ENCODE measurements at places on chromosomes 12 and 14.

GRCh38 chr12:632102-632696 is 31.0 kb downstream of the NINJ2 start:
- DNase-seq, result no peak

- no peak for DNase-seq
Observed at GRCh38 chr12:55043542-55043941, 23.8 kb downstream of the NEUROD4 start.

DNA sequence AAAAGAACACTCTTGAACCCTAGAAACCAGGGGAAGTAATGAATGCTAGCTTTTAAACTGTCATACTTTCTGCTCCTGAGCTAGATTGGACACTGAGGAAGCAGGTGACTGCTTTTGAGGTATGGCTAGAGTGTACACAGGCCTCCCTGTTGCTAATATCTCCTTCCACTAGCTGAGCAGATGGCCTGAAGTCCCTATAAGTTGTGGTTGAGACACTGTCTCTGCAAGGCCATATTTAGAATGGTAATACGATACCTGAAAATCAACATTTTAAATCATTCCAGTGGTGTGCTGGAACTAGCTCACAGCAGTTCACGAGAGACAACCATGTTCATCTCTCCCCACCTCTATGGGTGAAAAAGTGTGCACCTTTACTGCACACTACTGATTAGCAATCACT is 46.4 kb upstream of the BMP4 start:
- DNase-seq, result no peak

DNA sequence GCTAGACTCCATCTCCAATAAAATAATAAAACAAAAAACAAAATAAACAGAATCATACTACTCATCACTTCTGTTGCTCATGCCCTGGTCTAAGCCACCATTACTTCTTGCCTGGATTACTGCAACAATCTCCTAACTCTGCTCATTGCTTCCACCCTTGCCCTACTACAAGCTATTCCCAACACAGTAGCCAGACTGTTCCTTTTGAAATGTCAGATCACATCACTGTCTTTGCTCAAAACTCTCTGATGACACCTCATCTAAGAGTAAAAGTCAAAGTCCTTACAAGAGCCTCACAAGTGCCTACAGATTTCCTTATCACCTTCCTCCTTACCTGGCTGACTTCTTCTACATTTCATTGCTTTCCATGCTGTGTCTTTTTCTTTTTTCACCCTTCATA is 10.0 kb downstream of the FBXO33 start:
- DNase-seq, result no peak

DNA sequence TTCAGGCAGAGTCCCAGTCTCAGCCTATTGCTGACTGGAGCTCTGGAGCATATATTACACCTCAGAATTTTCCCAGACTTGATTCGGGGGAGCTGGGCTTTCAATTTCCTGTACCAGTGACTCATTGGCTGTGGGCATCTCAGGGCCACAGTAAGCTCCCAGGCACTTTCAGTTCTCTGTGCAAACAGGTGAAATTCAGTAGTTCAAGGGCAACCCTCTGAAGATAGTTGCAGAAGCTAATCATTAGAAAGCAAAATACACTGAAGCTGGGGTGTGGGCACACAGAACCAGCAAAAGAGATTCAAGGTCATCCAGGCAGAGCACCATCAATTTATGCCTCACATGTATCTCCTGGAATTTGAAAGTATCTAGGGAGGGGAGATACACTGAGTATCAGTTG is 8.1 kb upstream of the NIN start:
- DNase-seq, result no peak

GRCh38 chr12:12562016-12562483 is 613 bp downstream of the DUSP16 start:
- DNase-seq, result no peak

GRCh38 chr14:74533576-74533975 is 40.0 kb downstream of the ISCA2 start:
- DNase-seq, result no peak

DNA sequence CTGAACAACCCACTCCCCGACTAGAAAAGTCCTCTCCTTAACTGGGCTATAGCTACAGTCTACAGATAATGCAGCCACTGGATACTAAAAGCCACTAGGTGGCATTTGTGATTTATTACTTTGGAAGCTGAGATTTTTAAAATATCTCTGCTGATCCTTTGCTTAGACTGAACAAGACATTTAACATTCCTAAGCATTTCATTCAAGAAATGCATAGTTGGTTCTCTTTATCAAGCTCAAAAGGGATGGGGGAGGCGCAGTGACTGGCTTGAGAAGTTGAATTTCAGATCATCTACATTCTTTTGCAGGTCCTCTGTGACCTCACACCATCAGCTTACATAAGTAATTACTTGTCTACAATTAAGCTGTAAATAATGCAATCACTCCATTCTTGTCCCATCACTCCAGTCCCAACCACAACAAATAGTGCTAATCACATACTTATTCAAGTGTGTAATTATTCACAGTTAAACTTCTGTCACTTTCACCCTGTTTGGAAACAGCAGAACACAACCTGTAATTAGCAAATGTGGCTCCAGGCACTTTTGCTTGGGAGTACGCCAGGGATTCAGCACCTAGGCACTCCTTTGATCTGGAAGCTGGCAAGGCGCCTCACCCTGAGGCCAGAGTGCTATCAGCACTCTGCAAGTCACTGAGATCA is 203.6 kb downstream of the NOVA1 start:
- DNase-seq, result no peak

DNA sequence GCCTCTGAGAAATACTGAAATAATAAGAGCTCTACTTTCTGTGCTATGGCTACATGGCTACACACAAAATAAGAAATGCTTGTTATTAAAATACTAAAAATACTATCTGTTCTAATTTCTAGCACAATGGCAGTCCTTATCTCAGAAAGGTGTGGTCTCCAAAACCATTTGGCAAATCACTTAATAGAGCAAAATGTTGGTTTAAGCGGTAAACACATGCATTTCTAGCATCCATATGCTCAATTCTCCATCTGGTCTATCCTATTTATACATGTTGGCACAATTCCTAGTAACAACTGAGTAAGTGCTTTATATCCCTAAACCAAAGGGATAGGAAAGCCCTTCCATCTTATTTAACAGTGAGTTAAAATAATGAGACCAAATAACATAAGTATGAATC is 107.0 kb downstream of the PAPLN start:
- no peak for DNase-seq

DNA sequence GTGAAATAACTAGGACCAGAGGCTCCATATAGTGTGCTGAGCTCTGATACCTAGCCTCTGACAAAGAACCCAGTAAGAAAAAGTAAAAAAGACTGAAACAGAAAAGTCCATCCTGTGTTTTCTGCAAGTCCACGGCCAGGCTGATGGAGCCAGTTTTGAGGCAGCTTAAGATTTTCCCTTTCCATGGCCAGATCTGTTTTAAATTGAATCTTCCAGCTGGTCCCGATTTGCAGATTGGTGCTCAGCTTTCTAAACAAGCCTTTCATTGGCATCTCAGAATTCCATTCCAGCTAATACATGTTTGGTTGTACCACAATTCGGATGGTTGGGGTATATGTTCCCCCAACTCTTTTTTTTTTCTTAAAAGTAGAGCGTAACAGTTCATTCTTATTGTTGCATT is 152.0 kb downstream of the DACT1 start:
- DNase-seq, result no peak

DNA sequence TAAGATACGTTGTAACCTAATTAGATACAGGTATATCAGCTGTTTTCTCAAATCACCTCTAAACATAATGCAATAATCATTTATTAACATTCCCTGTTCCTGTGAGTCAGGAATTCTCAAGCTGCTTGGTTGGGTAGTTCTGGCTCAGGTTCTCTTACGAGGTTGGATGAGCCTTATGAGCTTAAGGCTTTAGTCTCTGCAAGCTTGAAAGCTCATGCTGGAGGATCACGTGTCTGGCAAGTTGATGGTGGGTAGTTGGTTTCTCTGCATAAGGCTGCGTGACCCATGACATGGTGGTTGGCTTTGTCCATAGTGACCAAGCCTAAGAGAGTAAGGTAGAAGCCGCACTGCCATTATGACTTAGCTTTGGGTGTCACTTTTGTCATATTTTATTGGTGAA is 62.0 kb downstream of the PLEKHA5 start:
- DNase-seq, result no peak

DNA sequence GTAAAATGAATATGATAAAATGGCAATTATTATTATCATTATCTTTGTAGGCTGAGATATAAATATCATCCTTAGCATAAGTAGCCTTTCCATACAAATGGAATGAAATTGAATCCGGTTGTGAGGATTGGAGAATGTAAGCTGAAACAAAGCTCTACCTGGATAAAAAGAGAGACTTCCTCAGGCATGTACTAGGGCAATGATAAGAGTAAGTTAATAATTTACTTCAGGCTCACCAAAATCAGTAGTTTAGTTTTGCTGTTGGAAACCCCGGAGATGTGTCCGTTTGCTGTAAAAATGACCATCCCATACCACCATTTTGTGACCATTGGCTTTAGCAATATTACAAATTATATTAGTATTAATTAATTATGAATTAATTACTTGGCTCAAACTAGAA is 96.3 kb downstream of the C12orf75 start:
- no peak for DNase-seq

DNA sequence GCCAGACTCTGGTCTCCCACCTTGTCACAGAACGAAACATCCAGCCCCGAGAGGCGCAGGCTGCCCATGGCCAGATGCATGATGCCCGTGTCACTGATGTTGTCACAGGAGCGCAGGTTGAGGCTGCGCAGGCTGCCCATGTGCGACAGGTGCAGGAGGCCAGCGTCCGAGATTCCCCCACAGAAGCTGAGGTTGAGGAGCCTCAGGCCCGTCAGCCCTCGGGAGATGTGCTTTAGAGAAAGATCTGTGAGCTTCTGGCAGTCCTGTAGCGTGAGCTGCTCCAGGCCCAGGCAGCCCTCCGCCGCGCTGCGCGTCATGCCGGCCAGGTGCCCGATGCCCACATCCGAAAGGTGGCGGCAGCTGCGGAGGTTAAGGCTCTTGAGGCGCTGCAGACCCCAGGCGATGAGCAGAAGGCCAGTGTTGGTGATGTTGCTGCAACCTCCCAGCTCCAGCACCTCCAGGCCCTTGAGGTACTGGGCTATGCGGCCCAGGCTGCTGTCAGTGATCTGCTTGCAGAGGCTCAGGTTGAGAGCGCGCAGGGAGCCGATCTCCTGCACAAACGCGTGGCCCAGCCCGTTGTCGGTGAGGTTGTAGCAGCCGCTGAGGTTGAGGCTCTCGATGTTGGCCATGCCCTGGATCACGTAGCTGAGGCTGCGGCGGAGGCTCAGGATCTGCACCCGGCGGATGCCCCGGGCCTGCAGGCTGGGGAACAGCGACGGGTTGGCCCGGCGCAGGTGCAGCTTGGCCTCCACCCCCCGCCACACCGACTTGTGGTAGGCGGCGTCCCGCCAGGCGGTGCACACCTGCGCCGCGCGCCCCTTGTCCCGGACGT is 991 bp downstream of the FBXL14 start:
- no peak for DNase-seq
